ENCODE measurements at places on chromosomes 7 and 10.

DNA sequence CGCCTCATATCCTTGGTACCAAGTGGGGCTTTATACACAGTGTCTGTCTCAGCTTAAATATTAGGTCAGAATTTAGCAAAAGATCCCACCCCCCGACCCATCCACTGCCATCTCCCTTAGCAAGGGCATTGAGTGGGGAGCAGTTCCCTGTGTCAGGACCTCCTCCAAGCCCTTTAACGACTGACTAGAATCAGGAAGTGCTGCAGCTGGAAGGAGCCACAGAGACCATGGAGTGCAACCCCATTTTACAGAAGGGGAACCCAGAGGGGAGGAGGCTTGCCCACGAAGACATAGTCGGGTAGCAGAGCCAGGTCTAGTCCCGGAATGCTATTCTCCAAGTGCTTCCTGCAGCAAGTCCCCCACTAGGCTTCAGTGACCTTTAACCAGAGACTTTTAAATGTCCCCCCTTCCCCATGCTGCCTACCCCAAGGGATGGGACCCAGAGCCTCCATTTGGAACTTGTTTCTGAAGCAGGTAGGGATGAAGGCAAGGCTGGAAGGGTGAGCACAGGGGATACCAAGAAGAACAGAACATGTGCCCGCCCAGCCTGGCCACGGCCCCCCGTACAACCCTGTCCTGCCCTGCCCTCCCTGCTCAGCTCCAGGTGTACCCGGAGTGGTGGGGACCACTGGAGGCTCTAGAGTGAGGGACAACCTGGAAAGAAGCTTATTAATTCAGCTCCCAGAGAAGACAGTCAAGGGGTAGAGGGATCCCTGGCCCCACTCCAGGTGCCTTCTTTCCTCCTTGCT lies 41.3 kb downstream of the C10orf105 start:
- no peak for DNase-seq

GRCh38 chr7:73903321-73904218 lies 42.6 kb downstream of the TMEM270 start:
- DNase-seq, result no peak

DNA sequence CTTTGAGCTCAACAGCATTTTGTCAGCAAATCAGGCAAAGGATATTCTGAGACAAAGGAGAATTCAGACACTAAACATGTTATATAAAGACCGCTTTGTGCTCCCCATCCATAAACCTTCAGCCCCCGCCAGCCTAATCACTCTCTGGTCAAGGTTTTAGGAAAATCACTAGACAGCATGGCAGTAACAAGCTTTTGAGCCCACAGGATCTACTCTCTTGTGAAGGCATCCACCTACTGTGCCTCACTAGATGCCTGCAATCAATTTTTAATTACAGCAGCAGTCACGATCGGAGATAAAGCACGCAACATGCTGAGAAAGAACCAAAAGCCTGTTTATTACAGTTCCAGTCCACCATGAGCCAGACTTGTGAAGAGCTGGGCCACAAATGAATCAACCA lies 19.1 kb downstream of the PDE1C start:
- DNase-seq, result no peak

GRCh38 chr7:132603220-132603833 lies 27.1 kb upstream of the PLXNA4 start:
- no peak for DNase-seq

GRCh38 chr10:71433768-71434744 lies 37.3 kb downstream of the CDH23 start:
- DNase-seq, result no peak

DNA sequence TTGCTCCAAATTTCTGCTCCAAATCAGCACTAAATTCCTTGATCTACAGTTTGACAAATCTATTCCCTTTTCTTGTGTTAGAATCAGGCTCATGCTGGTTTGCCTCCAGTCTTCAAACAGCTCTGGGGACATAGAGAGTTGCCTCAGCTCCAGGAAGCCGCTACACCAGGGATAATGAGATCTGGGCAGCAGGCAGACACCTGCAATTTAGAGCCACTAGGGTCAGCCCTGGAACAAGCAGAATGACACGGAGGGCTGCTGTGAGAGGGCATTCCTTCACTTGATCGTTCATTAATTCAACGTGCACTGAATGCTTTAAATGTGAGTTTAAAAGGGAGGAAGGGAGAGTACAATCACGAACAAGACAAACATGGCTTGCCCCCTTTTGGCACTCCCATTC lies 3.7 kb upstream of the ELMO1 start:
- no peak for DNase-seq

DNA sequence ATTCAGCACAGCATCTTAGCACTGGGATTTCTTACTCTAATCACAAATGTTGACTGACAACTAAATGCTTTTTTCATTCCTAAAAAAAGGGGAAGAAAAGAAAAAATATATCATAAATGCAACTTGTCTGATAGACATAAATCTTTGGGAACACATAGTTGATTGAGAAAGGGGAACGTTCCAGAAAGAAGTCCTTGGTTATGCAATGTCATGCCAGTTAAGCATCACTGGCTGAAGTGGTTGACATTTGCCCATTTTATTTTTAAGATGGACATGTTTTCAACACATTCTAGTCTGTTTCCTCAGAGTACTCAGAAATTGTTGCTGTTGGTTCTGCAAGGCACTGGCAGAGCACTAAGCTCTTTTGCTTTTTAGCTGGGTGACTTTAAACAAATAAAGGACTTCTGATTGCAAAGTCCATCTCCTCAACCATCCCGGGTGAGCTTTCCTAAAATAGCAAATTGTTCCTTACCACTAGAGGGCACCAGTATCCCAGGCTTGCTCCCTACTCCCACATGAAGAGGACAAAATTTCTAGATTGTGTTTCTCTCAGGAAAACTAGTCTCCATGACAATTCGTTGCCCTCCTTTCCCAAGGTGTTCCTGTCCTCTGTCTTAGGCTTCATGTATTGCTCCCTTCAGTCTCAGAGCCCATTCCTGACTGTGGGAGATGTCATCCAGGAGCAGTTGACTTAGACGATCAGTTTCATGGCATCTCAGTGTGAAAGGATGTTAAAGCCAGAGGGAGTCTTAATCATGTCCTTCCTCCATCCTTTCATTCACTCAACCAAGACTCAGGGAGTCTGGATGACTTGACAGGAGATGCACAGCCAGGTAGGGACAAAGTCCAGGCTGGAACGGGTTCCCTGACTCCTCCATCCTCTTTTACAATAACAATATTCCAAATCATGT lies 23.9 kb downstream of the OPALIN start:
- DNase-seq, result peak; percentile 29

- DNase-seq, result peak; percentile 55
Observed at GRCh38 chr10:99870123-99870730, 87.8 kb downstream of the ABCC2 start.

DNA sequence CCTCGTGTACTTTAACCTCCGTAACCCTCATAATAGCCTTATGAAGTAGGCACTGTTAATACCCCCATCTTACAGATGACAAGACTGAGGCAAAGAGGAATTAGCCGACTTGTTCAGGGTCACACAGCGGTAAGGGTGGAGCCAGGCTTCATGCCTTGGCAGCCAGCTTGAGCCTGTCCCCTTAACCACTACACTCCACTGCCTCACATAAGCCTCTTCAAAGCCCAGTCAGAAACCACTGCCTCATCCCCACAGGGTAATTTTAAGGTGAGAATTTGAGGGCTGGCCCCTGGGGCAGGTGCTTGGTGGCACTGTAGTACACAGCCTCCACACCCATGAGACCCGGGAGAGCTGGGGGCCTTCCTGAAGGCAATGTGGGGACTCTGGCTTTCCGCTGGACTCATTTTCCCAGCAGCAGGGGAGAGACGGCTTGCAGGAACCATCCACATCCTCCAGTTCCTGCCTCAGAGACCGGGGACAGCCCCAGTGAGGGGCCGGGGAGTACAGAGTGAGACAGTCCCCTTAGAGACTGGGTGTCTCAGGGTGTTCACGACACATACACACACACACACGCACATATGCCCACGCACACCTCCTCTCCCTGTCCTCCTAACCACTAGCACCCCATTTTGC lies 7.6 kb upstream of the C10orf105 start:
- DNase-seq, result no peak

- peak; percentile 59 for DNase-seq
Observed at GRCh38 chr10:17527514-17528146, 73.2 kb upstream of the ST8SIA6 start.

GRCh38 chr10:3882855-3883254 lies 97.8 kb upstream of the KLF6 start:
- no peak for DNase-seq

DNA sequence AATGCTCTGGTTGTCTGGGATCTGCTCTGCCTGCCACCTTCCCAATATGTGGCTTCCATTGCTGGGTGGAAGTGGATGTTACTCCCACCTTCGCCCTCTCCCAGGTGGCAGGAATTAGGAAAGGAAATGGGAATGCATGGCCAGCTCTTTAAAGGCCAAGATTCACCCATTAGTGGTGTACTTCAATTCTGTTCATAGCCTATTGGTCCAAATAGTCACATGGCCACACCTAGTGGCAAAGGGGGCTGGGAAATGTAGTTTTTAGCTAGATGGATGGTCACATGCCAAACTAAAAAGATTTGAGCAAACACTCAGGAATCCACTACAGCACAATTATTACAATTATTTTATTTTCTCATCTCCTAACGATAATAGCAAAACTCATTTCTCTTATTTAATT lies 135.1 kb downstream of the NPY start:
- peak; percentile 18 for DNase-seq

- DNase-seq, result no peak
Observed at GRCh38 chr7:110296321-110296720, 794.6 kb upstream of the LRRN3 start.

DNA sequence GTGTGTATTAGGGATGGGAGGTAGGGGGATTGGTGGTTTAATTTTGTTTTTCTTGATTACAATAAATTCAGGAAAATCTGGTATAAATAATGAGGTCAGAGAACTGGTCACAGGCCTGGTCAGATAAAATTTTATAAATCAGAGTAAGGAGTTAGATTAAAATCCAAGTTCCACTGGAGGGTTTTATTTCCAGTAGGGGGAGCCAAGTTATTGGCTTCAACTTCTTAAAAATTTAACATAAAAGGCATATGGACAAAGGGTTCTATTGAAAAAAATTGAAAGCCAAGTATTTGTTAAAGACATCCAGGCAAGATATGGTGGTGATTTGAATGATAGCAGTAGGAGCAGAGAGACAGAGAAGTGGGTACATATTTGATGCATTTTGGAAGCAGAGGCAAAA lies 763.3 kb downstream of the SORCS1 start:
- DNase-seq, result peak; percentile 29

- no peak for DNase-seq
Observed at GRCh38 chr7:2478399-2478785, 2.2 kb upstream of the GRIFIN start.

GRCh38 chr10:6659451-6659850 lies 79.4 kb upstream of the PRKCQ start:
- DNase-seq, result peak; percentile 57

GRCh38 chr10:33455029-33455428 lies 120.6 kb upstream of the NRP1 start:
- DNase-seq, result no peak

DNA sequence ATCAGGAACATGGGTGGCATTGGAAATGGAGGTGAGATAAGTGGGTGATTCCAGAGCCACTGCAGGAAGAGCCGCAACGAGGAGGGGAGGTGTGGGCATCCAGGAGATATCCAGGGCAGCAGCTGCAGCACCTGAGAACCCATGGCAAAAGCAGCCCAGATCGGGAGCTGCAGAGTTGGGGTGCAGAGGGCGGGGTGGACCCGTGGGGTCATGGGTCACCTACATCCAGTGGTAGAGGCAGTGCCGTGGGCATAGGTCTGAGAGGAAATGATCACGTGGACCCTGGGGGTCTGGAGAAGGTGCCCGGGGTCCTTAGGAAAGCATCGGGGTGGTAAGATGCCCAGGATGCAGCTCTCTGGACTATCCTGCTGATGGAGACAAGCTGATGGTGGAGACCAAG lies 530.0 kb downstream of the GLRX3 start:
- DNase-seq, result no peak

DNA sequence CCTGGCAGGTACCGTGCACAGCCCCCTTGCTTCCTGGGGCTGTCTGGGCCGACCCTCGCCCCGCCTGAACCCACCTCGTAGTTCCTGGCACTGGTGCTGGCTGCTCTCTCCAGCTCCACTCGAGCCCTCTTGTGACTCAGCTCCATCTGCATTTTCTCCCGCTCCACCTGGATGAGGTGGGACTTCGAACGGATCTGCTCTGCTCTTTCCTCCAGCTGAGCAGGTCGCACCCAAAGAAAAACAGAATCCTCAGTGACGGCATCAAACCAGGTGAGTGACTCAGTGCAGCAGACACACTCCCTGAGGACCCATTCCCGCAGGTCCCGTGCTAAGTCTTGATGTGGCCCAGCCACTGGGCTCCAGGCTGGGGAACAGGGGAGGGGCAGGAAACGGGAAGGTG lies 7.4 kb downstream of the MAD1L1 start:
- no peak for DNase-seq

DNA sequence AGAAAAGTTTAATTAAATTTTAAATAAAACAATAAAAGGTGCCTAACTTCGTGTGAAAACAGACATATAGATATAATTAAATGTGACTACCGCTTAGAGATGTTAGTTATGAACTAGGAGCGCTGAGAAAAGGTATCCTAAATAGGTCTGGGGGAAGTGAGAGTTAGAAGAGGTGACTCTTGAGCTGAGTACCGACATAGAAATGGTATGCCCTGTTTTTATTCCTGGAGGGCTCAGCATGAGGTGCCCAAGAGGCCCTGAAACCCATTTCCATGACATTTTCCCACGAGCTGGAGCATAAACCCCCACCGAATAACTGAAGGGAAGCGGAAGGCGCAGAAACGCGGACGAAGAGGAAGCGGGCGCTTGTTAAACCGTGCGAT lies 433 bp upstream of the STARD3NL start:
- no peak for DNase-seq

DNA sequence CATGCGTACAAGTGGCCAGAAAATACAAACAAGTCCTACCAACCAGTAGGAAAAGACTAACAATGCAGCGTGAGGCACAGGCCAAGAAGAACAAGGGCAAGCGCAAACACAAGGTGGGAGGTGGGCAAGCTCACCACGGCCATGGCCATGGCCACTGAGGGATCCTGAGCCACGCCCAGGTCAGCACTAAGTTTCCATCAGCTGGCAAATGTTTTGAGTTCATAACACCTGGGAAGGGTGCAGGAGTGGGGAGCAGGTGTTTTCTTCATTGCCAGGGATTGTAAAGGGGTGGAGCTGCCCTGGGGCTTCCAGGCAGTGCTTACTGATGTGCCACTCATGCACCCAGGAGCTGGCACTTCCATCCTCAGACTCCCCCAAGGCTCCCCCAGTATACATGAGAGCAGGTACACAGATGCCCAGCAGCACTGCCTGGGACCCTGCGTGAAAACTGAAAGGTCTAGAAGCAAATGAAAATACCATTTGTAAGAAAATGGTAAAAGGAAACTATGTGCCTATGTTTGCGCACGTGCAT lies 139.2 kb upstream of the RET start:
- no peak for DNase-seq

GRCh38 chr7:116518961-116519360 lies 5.9 kb upstream of the CAV1 start:
- no peak for DNase-seq

- peak; percentile 79 for DNase-seq
Observed at GRCh38 chr10:3774814-3775695, 10.0 kb downstream of the KLF6 start.

GRCh38 chr7:106693677-106694353 lies 32.9 kb upstream of the CCDC71L start:
- peak; percentile 50 for DNase-seq

- DNase-seq, result no peak
Observed at GRCh38 chr10:2111965-2112364, 374.6 kb upstream of the ADARB2 start.

Measured in amniotic epithelial cell (primary cell).